ENCODE measurements at places on chromosomes 11 and 22.

GRCh38 chr11:48170241-48171233, 46.1 kb upstream of the OR4B1 start:
- no peak for DNase-seq

- DNase-seq = no peak
These were observed 70.6 kb upstream of the ATXN10 start for GRCh38 chr22:45600790-45601730.

DNA sequence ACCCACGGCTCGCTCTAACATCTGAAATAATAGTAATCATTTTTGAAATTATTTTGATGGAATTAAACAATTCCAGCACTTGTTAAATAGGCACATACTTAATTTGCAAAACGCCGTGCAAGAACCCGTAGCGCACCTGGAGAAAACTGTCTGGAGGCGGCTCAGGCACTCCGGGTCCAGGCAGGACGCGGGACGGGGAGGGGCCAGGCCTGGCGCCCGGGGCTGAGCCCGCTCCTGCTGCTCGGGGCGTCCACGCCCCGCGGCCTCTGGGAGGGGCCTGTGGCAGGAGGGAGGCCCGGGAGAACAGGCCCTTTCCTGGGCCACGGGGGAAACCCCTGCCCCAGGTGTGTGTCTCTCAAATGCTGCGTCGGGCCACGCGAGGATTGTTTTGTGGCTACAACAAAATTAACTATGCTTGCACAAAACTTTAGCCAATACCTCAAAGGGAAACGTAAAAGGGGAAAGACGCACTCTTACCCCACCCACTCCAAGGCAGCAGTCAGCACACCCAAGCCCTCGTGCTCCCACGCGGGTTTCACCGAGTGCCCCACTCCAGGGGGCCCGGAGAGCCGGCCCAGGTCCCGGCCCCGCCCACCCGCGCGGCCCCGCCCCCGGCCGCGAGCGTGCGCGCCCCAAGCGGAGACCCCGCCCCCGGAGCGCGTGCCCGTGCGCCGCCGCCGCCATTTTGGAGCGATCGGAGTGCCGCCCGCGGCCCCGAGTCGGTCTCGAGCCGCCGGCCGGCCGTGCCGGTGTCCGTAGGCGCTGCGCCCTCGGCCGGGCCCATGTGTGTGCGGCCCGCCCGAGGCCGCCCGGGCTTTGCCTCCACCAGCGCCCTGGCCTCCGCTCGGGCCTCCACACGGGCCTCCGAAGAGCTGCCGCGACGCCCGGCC, at the start of gene PPP6R2:
Gene PPP6R2, plus strand, starts transcription at position 677 of the 890 bp plus-strand sequence. CDS start 50,582 bp downstream, outside the sequence.
- peak; percentile 89 for DNase-seq

GRCh38 chr22:34326901-34327300, 406.6 kb upstream of the LARGE1 start:
- no peak for DNase-seq

GRCh38 chr22:43313244-43313889, 29.8 kb downstream of the SCUBE1 start:
- peak; percentile 56 for DNase-seq

DNA sequence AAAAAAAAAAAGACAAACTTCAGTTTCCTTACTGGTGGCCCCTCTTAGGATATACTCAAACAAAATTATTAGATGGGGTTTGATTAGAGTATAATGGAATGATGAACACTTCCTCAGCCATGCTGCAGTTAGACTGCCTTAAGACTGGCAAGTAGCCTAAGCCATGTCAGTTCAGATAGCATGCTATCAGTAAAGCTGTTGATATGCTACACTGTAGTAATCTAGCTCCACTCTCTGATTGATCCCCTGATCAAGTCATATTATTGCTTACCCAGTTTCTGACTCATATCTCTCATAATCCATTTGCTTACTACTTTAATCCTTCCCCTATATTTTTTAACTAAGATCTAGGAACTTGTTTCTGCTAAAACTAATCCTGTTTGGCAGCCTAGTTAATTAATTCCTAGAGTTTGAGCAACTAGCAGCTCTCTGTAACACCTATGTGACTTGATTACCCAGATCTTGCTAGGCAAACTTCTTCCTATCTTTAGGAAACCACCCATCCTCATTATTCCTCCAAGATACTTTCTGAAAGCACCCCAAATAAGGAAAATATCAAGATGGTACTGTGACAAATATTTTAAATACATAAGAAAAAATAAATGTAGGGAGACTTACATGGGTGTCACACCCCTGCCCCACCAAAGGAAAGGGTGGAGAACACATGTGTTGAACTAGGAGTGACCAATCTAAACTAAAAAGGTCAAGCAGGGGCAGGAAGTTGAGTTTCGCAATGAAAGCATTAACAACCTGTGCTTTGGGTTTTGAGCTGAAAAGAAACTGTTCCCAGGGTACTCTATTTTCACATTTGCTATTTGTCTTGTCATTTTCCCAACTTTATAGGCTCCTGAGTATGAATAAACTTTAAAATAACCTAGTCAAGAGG, 43.2 kb downstream of the PIK3C2A start:
- DNase-seq = no peak

DNA sequence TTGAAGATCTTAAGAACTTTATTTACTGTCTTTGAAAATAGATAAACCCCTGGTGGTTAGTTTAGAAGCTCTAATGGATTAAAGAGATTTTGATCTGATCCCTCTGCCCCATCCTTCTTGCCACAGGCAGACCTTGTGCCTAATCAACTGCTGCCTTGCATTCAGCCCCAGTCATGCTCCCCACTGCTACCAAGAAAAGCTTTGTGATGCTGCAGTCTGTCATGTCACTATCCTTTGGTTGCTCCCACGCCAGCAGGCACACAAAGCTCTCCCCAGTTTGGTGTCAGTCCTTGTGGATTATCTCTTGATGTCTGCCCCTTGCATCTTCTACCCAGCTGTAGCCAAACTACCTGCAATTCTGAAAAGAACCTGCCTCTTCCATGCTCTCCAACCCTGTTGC, 112.2 kb downstream of the MTNR1B start:
- no peak for DNase-seq
